ENCODE measurements at places on chromosomes 5 and 9. TPM values are rescaled to one million over a fixed set of nuclear protein-coding genes. Genes with fewer than 3 reads are reported as not detected.

The ACTBL2 gene
- total RNA-seq = not detected

The FBXW11 gene
- 46.0 TPM for total RNA-seq

The SLC26A2 gene
- 8.0 TPM for total RNA-seq

DNA sequence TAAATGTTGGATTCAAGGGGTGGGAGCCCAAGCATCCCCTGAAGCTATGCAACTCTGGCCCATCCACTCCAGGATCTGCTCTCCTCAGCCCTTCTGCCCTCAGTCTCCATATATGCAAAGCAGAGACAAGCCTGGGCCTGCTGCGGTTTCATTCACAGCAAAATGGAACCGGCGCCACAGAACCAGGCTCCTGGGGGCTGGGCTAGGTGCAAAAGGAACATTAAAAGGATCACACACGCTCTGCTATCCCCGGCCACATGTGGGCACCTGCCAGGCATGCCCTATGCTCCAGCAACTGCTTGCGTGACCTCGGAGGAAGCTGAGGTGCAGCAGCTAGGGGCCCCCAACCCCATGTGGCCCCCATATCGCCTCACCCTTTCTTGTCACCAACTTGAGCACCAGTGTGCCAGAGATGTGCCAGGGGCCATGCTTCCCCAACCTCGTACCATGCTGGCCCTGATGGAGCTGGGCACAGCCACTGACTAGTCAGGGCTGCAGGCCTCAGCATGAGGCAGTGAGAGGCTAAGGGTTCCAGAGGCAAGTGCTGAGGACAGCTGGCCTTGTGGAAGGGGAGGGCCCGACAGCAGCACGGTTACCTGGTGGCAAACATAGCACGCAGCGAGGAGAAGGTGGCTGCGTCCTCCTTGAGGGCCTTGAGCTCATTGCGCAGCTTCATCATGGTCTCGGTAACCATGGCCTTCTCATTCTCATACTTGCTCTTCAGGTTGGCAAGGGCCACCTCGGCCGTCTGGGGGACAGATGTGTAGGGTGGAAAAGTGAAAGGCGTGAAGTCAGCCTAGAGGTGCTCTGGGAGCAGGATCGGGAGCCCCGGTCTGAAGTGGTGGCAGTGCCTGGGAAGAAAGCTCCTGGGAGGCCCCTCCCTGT is 47.2 kb downstream of the BICD2 start:
- no peak for DNase-seq

DNA sequence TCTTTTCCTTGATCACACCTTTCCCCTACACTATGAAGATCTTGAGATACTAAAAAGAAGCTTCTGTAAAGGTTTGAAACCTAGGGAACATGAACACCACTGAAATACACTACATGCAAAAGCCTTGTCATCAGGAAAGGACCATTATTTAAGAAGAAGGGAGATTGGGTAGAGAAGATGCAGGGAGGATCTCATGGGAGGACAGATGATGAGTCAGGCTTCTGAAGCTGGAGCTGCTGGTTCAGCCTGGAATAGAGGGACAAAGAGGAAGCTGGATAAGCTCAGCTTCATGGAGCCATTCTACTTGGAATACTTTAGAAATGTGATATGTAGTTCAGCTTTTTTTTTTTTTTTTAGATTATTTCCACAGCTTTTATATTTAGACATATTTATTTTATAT is 169.8 kb downstream of the MAN2A1 start:
- DNase-seq = no peak

GRCh38 chr9:91802391-91802790 is 147.6 kb downstream of the ROR2 start:
- no peak for DNase-seq

DNA sequence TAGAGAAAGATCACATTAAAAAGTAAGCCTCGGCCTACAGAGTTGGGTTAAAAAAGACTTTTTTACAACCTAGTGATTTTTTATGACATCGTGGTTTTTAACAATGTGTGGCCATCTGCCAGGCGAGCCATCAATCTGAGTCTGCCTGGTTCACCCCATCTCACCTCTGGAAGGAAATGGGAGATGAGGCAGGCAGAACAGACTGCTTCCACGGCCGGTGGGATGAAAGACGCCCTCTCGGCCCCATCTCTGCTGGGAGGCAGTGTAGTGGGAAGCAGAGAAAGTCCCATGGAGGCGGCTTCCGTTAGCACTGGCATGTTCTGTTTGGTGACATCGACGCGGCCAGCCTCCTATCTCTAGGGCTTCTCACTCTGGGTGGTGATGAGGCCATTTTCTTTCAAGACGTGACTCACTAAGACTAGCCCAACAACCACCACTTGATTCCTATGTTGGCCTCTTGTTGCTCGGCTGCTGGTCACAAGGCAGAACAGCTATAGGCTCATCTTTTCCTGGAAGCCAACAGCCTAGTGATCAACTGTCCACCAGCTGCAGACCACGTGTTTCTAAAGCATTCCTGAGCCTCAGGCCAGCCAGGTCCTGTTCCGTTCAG is 132.4 kb upstream of the OTULINL start:
- no peak for DNase-seq

- DNase-seq = no peak
These were observed 8.0 kb upstream of the NSMF start for GRCh38 chr9:137467161-137467581.

DNA sequence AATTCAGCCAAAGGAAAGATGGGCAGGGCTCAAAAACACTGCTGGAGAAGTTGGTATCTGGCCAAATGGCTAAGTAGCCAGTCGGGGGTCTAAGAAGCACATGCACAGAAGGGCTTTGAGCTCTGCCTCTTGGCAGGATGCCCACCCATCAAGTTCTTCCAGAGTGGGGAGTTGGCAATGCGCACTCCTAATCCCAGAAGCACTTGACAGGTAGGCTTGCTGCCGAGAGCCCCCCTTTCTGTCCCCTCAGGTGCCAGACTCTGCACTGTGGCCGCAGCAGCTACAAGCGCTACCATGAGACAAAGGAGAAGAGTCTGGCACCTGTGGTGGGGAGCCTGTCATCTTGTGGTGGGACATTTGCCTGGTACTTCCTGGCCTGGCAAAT is 252.9 kb upstream of the SLC24A2 start:
- no peak for DNase-seq

DNA sequence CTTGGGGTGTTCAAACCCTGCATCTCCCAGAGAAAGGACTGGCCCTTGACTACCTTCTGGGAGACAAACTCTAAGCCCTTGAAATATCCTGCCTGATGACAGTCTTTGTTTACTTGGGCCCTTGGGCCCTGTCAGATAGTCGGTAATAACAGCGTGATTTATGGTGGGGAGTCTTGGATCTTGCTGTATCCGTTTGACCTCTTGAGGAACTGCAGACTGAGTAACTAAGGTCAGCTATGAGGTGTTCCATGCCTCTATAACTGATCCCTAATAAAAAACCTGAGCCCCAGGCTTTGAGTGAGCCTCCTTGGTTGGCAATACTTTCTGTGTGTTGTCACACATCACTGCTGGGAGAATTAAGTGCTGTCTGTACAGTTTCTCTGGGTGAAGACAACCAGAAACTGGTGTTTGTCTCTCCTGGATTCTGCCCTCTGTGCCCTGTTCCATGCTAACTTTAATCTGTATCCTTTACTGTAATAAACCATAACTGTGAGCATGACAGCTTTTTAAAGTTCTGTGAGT is 56.2 kb upstream of the ANKRD33B start:
- no peak for DNase-seq
